ENCODE measurements at places on chromosomes 3 and 15.

- DNase-seq: no peak
These were observed 16.0 kb downstream of the SLC51A start for GRCh38 chr3:196232154-196232881.

GRCh38 chr3:73101881-73102280 lies 40.4 kb downstream of the EBLN2 start:
- DNase-seq: no peak

DNA sequence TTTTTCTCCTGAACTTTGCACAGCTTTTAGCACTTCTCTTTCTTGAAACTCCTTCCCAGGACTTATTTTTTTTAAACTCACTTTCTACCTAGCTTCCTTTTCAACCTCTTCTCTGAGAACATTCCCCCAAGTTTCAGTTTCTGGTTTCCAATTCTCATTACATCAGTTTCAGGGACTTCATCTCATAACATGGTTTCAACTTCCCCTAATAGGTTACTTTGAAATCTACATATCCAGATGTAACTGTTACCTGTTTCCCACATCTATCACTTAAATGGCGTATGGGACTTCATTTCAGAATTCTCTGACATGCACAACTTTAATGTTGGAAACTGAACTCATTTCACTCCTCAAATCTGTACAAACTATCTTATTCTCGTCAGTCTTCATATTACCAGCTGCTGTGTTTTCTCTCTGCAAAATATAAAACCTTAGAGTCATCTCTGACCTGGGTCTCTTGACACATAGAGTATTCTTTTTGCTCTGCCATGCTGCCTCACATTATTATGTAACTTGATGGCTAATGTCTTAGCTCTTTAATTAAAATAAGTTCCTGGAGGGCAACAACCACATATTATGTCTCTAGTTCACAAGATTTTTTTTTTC lies 58.4 kb downstream of the NME9 start:
- no peak for DNase-seq

DNA sequence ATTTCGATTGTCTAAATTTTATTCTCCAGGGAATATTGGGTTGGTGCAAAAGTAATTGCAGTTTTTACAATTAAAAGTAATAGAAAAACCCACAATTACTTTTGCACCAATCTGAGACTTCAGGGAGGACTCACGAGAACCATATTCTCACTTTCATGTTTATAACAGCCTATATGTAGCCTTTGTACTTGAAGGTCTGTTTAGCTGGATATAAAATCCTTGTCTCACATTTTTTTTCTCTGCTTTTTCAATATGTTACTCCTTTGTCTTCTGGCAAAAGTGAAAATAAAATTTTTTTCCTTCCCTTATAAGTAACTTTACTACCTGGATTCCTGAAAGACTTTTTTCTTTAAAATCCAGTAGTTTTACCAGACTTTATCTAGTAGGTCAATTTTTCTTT lies 9.2 kb downstream of the SIDT1 start:
- no peak for DNase-seq

GRCh38 chr3:63624941-63625560 lies 27.4 kb upstream of the SNTN start:
- no peak for DNase-seq

GRCh38 chr3:81643721-81644120 lies 117.7 kb downstream of the GBE1 start:
- no peak for DNase-seq

All from T follicular helper cell (primary cell).